ENCODE measurements at places on chromosomes 6 and 20.

DNA sequence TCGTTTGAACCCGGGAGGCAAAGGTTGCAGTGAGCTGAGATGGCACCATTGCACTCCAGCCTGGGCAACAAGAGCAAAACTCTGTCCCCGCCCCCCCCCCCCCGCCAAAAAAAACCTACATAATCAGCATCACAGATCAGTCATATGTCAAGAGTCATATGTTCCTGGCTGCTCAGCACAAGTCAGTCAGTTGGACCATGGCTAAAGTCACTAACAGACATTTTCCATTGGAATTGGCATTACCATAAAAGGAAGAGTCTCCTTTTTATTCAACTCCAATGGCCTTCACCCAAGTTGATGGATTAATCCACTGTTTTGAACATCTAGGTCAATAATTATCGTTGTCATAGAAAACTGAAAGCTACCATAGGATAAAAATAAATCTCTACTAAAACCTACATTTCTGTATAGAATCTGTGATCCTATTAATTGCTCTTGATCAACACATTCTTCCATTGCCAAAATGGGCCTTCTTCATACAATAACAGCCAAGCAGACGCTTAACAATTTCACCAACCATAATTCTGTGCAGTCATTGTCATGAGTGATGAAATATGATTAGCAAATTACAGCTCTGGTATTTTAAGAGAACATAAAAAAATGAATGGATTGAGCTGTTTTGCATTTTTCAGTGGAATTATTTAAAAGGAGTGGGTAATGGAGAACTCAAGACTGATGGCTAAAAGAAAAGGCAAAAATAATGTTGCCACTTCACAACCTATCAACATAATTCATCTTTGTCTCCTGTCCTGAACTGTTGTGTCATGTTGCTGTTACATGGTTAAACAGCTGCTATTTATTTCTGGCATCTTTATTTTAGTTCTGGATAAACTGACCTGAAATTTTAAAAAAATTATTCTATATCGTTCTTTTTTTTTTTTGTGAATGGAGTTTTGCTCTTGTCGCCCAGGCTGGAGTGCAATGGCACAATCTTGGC is 555.5 kb upstream of the JARID2 start:
- H3K4me1 ChIP-seq, result no peaks in the 10 kb centered on the region
- H3K4me3 ChIP-seq, result no peak overlapping the region
- no peaks in the 10 kb centered on the region for H3K36me3 ChIP-seq
- DNase-seq, result no peak
- H3K27me3 ChIP-seq, result no peaks in the 10 kb centered on the region

DNA sequence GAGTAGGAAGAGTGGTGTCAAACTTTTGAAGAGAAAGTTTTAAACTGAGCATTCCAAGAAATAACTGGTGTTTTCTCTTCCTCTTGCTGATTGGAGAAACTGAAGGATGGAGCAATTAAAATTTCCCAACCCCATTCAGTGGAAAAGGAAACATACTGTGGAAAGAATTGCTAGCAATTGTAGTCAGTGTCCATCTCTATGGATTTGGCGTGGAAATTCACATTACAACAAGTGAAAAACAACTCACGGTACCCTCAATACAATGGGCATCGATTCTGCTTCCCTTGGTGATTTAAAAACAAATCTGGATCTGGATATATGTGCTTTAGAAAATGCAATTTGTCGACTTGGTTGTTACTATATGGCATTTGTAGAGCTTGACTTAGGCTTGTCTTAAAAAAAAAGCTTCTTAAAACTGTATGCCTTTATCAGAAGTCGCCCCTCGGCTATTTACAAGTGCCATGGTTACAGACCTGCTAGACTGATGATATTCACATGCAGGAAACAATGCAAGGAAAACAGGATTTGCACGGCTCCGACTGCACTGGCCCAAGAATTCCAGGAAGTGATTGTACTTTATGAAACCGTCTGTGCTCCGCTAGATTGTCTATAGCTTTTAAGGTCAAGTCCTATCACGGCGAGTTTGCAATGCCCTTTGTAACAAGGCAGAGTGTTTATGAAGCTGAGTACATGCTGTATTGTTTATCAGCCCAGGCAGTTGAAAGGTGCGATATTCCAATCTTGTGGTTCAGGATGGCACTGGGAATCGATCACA is 131.7 kb upstream of the PHACTR1 start:
- H3K4me3 ChIP-seq, result no peak overlapping the region
- no peaks in the 10 kb centered on the region for H3K36me3 ChIP-seq
- H3K27ac ChIP-seq, result no peak overlapping the region
- peaks cover 10% of the 10 kb centered on the region for H3K27me3 ChIP-seq
- H3K4me1 ChIP-seq, result no peaks in the 10 kb centered on the region

DNA sequence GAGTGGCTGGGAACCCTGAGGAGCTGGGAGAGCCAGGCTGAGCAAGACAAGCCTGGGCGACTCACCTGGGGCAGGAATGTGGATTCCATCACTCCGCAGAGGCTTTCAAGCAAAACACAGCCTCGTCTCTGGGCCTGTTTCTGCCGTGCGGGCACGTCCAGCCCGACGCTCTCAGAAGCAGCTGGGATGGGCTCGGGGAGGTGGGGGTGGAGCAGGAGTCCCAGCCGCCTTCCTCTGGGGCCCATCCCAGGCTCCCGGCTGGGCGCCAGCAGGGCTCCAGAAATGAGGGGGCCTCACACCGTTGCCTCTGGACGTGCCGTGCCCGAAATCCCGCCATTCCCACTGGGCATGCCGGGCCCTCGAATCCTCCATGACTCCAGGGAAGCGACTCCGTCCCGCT is 8.7 kb upstream of the RPS21 start:
- H3K4me1 ChIP-seq, result peaks cover 8% of the 10 kb centered on the region
- DNase-seq, result no peak
- peaks cover 11% of the 10 kb centered on the region for H3K36me3 ChIP-seq
- H3K4me3 ChIP-seq, result no peak overlapping the region

DNA sequence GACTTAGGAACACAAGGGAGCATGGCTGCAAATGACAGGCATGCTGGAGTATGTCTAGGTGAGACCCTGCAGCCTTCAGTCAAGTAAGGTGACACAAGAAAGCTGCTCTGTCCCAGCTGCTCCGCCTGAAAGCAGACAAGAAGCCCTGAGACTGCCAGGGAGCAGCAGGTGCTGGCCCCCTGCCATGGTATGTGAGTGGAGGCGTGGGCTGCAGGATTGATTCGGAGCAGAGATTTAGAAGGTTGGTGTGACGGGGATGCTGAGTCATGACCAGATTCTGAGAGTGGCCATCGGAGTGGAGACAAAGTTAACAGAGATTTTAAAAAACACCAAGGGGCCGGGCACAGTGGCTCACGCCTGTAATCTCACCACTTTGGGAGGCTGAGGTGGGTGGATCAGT is 17.8 kb downstream of the LRP11 start:
- peaks cover 1% of the 10 kb centered on the region for H3K36me3 ChIP-seq
- H3K27me3 ChIP-seq, result peaks cover 1% of the 10 kb centered on the region
- peaks cover 3% of the 10 kb centered on the region for H3K4me1 ChIP-seq

- DNase-seq, result no peak
- H3K27me3 ChIP-seq, result no peaks in the 10 kb centered on the region
These were observed 201.8 kb downstream of the ARID1B start for GRCh38 chr6:156978948-156979347.

DNA sequence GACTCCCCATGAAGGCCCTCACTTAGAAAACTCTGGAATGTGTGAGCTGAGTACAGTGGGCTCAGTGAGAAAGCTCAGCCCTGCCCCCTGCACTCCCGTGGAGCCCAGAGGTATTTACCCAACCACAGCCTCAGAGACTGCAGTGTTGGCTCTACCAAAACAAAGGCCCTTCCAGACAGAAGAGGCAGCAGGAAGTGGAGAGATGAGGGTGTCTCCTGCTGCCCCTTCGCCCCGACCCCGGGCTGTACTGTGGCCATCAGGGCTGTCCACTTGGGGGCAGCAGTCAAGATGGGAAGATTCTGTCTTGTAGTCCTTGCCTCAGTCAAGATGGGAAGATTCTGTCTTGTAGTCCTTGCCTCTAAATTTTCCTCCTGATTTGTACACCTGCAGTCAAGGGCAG is 341.3 kb downstream of the TAF4 start:
- no peak overlapping the region for H3K4me3 ChIP-seq
- no peaks in the 10 kb centered on the region for H3K27me3 ChIP-seq
- DNase-seq, result no peak
- H3K36me3 ChIP-seq, result no peaks in the 10 kb centered on the region
- no peak overlapping the region for H3K27ac ChIP-seq
- H3K4me1 ChIP-seq, result peaks cover 13% of the 10 kb centered on the region

GRCh38 chr20:37777988-37778659 is 84.3 kb downstream of the CTNNBL1 start:
- H3K4me3 ChIP-seq, result no peak overlapping the region
- H3K4me1 ChIP-seq, result no peaks in the 10 kb centered on the region
- no peaks in the 10 kb centered on the region for H3K27me3 ChIP-seq
- peaks cover 27% of the 10 kb centered on the region for H3K36me3 ChIP-seq

- no peak overlapping the region for H3K4me3 ChIP-seq
- H3K36me3 ChIP-seq, result no peaks in the 10 kb centered on the region
- no peak overlapping the region for H3K27ac ChIP-seq
- DNase-seq, result no peak
- H3K27me3 ChIP-seq, result peaks cover 28% of the 10 kb centered on the region
These were observed 196.4 kb upstream of the RREB1 start for GRCh38 chr6:6911391-6911790.
